ENCODE measurements at places on chromosomes 7 and 10.
A peak's percentile ranks its signal among the peaks of the same experiment; 100 is the strongest.

GRCh38 chr7:128099204-128099671 lies 68.0 kb upstream of the LRRC4 start:
- no peak for DNase-seq

DNA sequence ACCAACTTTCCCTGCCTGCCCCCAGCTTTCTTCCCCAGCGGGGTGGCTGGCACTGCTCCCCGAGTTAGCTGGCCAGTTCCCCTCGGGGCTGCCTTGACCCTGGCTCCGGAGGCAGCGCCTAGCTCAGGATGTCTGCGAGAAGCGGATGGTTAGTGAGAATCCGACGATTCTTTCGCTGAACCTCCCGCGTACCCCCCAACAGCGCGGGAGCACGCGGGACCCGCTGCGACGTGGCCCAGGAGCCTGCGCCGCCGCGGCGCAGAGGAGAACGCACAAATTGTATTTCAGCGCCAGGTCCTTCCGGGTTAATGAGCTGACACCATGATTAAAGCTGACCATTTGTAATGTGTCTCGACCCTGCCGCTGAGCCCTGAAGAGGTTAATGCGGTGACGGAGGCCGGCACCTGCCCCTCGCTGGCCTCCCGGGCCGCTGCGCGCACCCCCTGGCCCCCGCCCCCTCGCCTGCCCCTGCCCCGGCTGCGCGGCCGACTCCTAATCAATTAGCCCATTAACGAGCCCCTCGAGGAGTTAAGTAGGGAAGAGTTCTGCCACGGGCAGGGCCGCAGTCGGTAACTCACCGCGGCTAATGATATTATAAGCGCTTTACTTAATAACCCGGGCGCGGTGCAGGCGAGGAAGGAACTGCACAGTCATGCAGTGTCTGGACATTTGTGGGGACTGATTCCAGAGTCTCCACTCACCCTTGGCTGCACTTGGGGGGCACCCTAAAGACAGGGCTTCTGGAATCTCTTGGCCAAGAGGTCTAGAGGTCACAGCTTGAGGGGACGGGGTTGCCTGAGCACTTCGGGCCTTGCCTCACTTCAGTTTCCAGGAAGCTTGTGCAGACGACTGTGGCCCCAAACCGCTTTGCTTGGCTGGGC lies 1.7 kb upstream of the HMX2 start:
- no peak for DNase-seq

DNA sequence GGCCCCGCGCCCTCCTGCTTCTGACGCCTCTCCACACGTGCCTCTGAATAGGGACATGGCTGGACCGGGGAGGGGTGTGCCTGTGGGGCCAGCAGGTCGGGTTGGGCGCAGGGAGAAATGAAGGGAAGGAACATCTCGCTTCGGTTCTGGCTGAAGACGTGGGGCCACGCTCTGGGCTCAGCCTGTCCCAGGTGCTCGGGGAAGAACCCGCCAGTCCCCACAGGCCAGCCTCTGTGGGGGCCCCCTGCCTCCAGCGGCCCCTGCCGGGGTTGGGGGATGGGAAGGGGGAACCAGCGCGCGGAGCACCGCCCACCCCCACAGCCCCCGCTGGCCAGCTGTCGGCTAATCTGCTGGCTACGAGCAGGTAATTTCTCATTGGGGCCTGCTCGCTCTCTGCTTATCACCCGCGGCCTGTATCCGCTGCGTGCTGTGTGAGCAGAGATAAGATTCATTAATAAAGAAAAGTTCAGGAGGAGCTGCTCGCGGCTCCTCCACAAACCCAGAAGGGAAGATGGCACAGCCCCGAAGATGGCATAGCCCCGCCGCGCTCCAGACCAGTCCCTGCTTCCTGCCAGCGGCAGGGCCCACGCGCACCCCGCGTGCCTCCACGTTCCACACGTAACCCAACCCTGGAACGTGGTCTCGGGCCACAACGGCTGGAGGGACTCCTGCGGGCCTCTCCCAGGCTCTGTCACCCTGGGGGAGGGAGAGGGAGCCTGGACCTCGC lies 186.2 kb downstream of the ELFN1 start:
- no peak for DNase-seq

GRCh38 chr7:77348371-77348813 lies 67.8 kb downstream of the GSAP start:
- DNase-seq, result peak; percentile 39

GRCh38 chr7:6271060-6271658 lies 1.3 kb downstream of the CYTH3 start:
- DNase-seq, result peak; percentile 62
